Stomach (tissue), 19 donors: ENCODE measurements at places on chromosomes 16 and 17. TPM values are rescaled to one million over a fixed set of nuclear protein-coding genes. Genes with fewer than 3 reads are reported as not detected.

The NACA2 gene
- not detected for total RNA-seq

The PABPN1L gene
- total RNA-seq: not detected

The DNAH9 gene
- total RNA-seq: not detected

The LRRC37A2 gene
- 57.6 TPM for total RNA-seq

The MTHFSD gene
- 3.5 TPM for total RNA-seq

The TP53TG3F gene
- not detected for total RNA-seq

The CCDC200 gene
- not detected for total RNA-seq

The CCL11 gene
- 4.0 TPM for total RNA-seq

DNA sequence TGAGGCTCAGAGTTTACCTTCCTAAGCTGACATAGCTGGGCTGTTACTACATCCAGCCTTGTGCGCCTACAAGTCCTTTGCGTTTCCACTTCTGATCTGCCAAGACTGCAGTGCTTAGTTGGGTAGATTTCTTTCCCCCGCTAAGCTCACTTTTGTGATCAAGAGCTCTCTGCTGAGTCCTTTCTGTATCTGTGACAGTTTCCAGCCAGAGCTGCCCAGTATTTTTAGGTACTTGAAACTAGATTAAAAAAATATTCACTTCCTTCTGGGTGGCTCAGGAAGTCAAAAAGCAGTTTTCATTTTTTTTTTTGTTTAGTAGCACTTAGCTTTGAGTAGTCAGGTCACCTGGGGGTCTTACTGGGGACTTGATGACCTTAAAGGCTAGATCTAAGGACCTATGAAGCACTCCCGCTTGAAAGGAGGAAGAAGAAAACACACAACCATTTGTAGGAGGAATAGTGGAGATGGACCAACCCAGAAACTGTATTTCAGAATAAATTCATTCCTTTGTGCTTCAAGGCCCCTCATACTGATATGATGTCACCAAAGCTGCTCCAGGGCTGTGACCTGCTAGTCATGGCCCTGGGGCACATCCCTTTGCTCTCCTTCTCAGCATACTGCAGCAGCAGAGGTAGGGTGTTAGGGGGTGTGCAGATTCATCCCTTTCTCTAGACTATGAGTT lies 75.6 kb upstream of the HNF1B start:
- no peaks in the 10 kb centered on the region for H3K27me3 ChIP-seq
- no peaks in the 10 kb centered on the region for H3K36me3 ChIP-seq
- no peak overlapping the region for H3K4me3 ChIP-seq
- no peak overlapping the region for H3K27ac ChIP-seq
- no peak for DNase-seq
- H3K4me1 ChIP-seq: no peaks in the 10 kb centered on the region

DNA sequence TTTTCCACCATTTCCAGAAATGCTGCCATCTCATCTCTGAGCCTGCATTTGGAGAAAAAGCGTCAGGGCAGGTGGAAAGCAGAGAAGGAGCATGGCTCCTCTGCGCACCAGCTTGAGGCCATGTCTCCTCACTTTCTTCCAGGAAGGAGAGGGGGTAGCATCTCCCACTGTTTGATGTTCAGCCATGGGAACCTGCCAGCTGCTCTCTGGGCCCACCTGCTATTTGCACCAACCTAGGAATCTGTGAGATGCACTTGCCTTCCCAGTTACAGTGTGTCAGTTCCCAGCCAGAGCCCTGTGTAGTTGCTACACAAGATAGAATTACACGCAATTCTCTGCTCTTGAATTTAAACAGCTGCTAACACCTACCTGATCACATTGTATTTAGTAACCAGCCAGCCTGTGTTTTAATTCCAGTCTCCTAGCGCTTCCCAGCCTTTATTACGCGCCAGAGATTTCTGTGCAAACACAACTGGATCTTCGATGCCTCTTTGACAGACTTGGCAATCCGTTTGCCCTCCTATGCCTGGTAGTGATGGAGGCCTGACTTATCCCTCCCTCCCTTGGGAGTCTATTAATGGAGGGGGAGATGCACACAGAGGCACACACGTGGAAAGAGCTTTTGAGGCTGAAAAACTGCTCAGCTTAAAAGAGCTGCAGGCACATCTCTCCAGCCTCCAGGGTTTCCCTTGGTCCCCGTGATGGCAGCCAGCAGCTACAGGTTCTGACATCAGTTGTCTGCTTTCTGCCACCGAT lies 98.1 kb upstream of the SEC14L1 start:
- peaks cover under 1% of the 10 kb centered on the region for H3K4me1 ChIP-seq
- no peaks in the 10 kb centered on the region for H3K36me3 ChIP-seq
- H3K27ac ChIP-seq: no peak overlapping the region
- DNase-seq: no peak
- no peaks in the 10 kb centered on the region for H3K27me3 ChIP-seq
- H3K4me3 ChIP-seq: no peak overlapping the region

GRCh38 chr16:21959050-21959449 lies 5.9 kb downstream of the UQCRC2 start:
- no peak for DNase-seq
- no peak overlapping the region for H3K27ac ChIP-seq
- H3K4me1 ChIP-seq: peaks cover 24% of the 10 kb centered on the region
- no peaks in the 10 kb centered on the region for H3K27me3 ChIP-seq
- no peak overlapping the region for H3K4me3 ChIP-seq
- peaks cover 83% of the 10 kb centered on the region for H3K36me3 ChIP-seq

- H3K4me3 ChIP-seq: no peak overlapping the region
- no peaks in the 10 kb centered on the region for H3K4me1 ChIP-seq
- no peak overlapping the region for H3K27ac ChIP-seq
- DNase-seq: no peak
- H3K36me3 ChIP-seq: no peaks in the 10 kb centered on the region
These were observed 7.3 kb downstream of the ADGRG5 start for GRCh38 chr16:57549730-57550129.

DNA sequence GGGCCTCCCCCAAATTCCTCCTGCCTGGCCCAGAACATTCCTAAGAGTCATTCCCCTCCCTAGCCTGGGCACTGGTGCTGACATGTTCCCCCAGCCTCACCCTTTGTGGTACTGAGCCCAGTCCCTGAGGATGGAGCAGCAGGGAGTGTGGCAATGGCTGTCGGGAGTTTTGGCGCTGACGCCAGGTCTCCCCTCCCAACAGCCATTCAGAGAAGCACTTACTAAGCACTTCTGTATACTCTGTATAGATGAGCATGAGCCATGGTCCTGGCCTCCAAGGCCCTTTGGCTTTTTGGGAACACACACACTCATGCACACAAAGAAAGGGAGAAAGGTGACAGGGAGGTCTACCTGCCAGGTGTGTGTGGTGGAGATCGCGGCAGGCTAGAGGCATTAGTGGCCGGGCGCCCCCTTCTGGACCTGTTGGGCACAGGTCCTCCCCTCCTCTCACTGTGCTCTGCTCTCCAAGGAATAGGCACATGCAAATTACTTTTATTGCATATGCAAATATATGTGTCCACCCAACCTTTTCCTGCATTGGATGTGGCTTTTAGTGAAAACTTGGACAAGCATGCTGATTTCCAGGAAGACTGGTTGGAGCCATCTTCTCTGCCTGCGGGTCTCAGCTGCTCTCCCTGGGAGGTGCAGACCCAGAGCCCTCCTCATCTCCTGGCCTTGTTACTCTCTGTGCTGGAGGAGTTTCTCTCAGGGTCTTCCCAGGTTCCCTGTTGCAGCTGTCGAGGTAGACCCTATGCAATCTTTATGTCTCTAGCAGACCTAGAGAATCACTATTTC lies 17.4 kb upstream of the C17orf107 start:
- DNase-seq: peak; percentile 87
- H3K27ac ChIP-seq: no peak overlapping the region
- peaks cover 6% of the 10 kb centered on the region for H3K4me1 ChIP-seq
- no peaks in the 10 kb centered on the region for H3K27me3 ChIP-seq
- no peak overlapping the region for H3K4me3 ChIP-seq

DNA sequence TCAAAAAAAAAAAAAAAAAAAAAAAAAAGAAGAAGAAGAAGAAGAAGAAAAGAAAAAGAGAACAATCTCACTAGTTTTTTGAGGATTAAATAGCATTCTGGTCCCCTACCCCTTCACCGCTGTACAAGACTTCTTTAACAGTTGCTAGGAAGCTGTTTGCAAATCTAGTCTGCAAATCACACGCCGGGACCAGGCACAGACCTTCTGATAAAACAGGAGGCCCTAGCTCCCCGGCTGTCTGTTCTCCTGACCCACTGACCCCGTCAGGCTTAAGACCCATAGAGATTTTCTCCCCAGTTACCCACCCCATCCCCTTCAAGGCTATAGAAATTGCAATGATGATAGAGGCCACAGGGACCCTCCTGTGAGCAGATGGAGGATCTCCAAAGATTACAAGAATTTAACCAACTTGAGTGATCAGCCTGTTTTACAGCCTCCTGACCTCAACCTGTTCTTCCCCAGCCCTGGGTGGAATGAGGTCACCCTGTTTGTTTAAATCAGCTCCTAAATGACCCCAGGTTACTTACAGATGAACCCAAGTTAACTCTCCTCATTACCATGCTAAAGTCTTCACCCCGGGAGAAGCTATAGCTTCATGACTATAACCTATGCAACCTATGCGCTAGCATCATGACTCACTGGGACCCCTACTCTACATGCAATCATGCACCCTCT lies 11.8 kb upstream of the SULT1A1 start:
- H3K27ac ChIP-seq: no peak overlapping the region
- H3K27me3 ChIP-seq: no peaks in the 10 kb centered on the region
- H3K4me3 ChIP-seq: no peak overlapping the region
- H3K36me3 ChIP-seq: no peaks in the 10 kb centered on the region
- no peak for DNase-seq

DNA sequence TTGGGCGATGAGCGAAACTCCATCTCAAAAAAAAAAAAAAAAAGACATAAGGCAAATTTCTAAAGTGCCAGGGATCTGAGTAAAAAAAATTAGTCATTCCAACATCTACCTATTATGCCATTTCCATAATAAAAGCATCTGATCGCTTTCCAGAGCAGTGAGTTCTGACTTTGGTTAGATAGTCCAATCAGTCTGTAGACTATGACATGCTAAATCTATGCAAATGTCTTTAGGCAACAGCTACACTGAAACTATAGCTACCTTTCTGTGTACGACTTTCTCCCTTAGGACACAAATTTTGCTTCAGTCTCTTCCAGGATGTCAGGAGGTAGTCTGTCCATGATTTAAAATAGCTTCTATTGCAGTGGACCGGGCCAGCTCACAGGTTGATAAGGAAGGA lies 58.9 kb upstream of the ARHGAP44 start:
- H3K4me3 ChIP-seq: no peak overlapping the region
- H3K4me1 ChIP-seq: peaks cover 10% of the 10 kb centered on the region
- no peaks in the 10 kb centered on the region for H3K27me3 ChIP-seq
- DNase-seq: no peak

DNA sequence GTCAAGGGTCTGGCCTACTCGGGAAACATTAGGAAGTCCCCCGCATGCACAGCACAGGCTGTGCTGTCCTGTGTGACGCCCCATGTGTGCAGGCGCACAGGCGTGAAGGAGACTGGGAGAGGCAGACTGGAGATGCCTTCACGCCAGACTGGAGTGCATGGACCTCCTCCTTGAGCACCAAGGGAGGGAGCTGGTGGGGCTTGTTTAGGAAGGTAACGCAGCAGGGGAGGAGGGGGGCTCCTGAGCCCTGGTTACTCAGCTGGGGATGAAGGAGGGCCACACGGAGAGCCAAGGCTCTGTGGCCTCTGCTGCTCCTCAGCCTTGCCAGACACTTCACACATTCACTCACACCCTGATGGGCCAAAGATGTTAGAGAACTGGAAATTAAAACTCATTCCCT lies 7.7 kb downstream of the HSDL1 start:
- H3K4me1 ChIP-seq: no peaks in the 10 kb centered on the region
- H3K36me3 ChIP-seq: no peaks in the 10 kb centered on the region
- no peak overlapping the region for H3K4me3 ChIP-seq
- no peak overlapping the region for H3K27ac ChIP-seq

DNA sequence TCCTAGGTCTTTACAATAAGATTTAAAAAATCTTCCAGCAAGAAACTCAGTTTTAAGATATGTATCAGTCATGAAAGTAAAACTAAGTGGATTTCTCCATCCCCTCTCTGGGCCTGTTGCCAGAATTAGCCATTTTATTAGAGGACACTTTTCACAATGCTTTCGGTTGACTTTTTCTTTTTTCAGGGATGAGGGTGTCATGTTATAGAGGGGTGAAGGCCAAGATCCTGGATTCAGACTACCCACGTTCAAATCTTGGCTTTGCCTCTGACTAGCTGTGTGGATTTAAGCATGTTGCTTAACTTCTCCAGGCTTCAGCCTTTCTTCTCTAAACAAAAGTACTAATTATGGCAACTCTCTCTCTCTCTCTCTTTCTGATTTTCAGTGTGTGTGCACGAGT lies 111.7 kb upstream of the COX10 start:
- H3K4me1 ChIP-seq: no peaks in the 10 kb centered on the region
- no peaks in the 10 kb centered on the region for H3K36me3 ChIP-seq
- H3K4me3 ChIP-seq: no peak overlapping the region
- DNase-seq: peak; percentile 18

DNA sequence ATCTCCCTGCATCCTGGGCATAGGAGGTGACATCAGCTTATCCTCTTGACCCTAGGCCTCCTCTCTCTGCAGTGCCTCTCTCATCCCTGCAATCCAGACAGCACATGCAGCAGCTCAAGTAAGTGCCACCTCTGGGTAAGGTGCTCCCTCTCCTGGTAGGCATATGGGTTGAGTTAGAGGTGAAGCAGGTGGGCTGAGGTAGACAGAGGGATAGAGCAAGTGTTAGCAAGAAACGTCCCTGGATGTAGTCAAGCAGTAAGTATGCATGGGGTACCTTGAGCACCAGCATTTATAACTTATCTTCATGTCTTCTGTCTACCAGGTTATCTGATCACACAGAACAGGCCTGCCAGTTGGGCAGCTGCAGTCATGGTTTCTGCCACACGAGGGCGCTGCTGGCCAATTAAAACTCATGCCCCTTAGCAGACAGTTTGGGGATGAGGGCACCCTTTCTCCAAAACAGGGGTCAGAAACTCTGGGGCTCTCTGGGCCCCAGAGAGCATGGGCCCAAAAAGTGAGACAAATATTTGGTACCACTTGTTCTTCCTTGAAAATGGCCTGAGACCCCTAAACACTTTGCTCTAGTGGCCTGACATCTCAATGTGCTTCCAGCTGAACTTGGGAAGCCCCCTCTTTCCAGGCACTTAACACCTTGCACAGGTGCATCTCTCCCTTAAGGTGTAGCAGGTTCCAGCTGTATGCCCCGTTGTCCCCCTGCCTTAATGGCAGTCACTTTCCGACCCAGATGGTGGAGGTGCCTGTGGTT lies 59.8 kb downstream of the NEUROD2 start:
- H3K27ac ChIP-seq: no peak overlapping the region
- H3K4me1 ChIP-seq: no peaks in the 10 kb centered on the region
- DNase-seq: peak; percentile 76
- H3K27me3 ChIP-seq: no peaks in the 10 kb centered on the region
- H3K4me3 ChIP-seq: no peak overlapping the region
- H3K36me3 ChIP-seq: peaks cover 14% of the 10 kb centered on the region

- no peak for DNase-seq
- H3K4me3 ChIP-seq: no peak overlapping the region
- H3K36me3 ChIP-seq: no peaks in the 10 kb centered on the region
- H3K27me3 ChIP-seq: no peaks in the 10 kb centered on the region
- no peaks in the 10 kb centered on the region for H3K4me1 ChIP-seq
- no peak overlapping the region for H3K27ac ChIP-seq
These were observed 65.3 kb downstream of the RBFOX1 start for GRCh38 chr16:7397901-7398300.
